Activated CD4-positive, alpha-beta T cell treated with anti-CD3 and anti-CD28 coated beads, Interleukin-2, amount 50 U/mL, for 4 hours (primary cell): ENCODE measurements at places on chromosomes 7 and 10.
A peak's percentile ranks its signal among the peaks of the same experiment; 100 is the strongest.

DNA sequence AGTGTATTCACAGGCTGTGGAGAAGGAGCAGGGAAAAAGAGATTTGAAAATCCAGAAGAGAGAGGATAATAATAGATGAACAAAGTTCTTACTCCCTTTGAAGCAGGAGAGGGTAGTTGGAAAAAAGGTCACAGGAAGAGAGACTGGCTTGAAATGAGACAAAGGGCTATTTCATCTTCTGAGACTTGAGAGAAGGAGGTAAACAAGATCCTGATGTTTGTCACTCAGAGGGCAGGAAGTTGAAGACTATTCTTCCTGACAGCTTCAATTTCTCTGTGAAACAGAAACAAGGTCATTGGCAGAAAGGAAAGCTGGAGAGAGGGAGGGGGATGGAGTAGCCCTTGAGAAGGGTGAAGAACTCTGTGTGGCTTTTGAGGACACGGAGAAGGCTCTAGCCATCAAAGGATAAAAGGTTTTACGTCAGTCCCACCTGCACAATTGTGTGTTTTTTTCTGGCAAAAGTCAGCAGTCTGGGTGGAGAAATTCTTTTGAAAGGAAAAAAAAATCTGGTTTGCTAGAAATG is 216.1 kb upstream of the STEAP4 start:
- DNase-seq, result no peak

DNA sequence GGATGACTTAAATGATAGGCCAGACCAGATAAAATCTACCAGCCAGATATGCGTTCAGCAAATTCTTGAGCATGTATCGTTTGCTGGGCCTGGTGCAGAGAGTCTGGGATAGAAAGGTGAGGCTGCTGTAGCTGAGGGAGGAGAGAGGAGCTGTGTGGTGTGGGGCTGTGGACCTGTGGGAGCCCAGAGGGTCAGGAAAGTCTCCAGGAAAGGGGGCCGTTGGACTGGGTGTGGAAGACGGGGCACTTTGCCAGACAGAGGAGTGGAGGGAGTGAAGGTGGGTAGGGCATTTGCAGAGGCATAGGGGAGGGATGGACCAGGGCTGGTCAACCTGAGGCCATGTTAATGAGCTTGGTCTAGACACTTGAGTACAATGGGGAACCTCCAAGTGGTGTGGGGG is 124.7 kb upstream of the UNC5B start:
- DNase-seq, result no peak

DNA sequence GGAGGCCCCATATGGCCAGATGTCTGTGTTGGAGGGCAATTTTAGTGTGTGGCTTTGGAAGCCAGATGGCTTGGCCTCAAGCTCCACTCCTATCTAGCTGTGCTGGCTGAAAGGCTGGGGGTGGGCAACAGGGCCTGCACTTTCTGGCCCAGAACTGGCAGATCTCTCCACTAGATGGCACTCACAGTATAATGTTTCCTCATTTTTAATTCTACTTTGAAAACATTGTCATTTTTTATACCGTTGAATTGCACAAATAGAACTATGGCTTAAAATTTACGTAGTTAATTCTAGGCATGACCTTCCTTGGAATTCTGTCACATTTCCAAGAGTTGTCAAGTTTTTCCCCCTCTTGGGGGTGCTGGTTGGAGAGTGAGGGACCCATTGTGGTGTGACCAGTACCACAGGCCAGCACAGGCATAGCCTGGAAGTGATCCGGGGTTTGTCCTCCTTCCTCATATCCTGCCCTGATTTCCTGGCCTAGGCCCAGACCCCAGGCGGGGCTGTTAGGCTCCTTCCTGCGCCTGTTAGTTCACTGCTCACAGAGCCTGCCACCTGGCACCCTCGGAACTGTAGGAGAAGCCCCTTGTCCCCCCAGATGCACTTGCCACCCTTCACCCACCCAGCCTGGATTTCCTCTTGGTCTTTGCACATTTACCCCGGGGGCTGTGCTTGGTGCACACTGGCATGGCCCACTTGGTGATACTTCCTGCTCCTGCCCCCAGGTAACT is 52.8 kb downstream of the ARHGAP22 start:
- no peak for DNase-seq

- DNase-seq, result no peak
Observed at GRCh38 chr7:70894799-70895198, 237.1 kb upstream of the GALNT17 start.

DNA sequence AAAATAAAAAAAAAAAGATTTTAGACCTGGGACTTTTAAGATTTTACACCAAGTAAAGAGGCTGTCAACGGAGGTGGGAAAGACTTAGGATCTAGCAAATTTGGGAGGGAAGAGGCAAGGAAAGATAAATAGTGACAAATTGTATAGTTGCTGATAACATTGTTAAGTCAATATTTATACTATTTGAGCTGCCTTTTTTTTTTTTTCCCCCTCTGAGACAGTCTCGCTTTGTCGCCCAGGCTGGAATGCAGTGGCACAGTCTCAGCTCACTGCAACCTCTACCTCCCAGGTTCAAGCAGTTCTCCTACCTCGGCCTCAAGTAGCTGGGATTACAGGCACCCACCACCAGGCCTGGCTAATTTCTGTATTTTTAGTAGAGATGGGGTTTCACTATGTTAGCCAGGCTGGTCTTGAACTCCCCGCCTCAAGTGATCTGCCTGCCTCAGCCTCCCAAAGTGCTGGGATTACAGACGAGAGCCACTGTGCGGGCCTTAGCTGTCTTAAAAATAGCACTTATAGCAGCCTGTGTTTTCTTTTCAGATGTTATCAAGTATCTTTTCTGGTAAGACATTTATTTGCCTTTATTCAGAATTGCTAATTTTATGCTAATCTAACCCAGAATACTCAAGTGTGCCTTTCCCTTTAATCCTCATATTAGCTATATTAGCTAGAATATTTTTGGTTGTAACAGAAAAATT is 94.5 kb downstream of the MMRN2 start:
- no peak for DNase-seq

- no peak for DNase-seq
Observed at GRCh38 chr7:10181996-10182395, 791.7 kb upstream of the PHF14 start.

DNA sequence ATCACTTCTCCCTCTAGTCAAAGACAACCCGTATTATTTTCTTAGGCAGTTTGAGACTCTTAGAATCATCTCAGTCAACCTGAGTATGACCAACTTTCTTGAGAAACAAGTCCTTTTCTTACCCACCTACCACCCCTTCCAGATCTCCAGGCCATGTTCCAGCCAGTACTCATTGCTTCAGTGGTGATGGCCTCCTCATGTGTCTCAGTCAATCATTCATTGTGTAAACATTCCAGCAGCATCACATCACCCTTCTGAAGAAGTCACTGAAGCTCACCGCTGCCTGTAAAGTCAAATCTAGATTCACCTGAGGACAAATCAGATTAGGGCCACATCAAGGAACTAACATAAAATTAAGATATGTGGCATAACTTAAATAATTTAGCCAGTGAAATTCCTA is 467.2 kb upstream of the NRP1 start:
- DNase-seq, result no peak

DNA sequence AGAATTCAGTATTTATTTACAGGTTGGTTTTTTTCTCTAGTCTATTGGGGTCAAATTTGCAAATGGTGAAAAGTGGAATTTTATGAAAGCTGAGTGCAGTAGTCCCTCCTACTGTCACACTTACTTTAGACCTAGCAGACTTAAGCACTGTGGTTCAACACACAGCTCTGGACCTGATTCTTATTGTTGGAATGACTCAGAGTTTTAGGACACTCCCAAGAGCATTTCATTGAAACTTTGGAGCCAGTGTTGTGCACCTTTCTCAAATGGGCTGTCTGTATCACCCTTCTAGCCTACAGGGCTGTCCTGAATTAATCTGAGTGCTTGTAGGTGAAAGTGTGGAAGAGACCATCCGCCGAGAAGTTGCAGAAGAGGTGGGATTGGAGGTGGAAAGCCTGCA is 16.1 kb downstream of the NUDT13 start:
- DNase-seq, result no peak

DNA sequence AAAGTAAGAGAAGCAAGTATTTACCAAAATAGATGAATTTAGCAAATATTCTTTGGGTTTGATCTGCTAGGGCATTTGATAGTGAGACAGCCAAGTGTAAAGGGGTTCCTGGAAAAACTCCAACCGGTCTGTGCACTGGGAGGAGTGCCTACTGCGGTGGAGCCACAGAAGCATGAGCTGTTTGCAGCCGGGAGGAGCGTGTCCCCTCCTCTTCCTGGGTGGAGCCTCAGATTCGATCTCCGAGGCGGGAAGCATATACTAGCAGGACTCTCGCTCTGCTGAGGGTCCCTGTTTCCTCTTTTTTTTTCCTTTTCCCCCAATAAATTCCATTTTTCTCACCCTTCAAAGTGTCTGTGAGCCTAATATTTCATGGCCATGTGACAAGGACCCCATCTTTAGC is 45.1 kb upstream of the MET start:
- DNase-seq, result no peak

DNA sequence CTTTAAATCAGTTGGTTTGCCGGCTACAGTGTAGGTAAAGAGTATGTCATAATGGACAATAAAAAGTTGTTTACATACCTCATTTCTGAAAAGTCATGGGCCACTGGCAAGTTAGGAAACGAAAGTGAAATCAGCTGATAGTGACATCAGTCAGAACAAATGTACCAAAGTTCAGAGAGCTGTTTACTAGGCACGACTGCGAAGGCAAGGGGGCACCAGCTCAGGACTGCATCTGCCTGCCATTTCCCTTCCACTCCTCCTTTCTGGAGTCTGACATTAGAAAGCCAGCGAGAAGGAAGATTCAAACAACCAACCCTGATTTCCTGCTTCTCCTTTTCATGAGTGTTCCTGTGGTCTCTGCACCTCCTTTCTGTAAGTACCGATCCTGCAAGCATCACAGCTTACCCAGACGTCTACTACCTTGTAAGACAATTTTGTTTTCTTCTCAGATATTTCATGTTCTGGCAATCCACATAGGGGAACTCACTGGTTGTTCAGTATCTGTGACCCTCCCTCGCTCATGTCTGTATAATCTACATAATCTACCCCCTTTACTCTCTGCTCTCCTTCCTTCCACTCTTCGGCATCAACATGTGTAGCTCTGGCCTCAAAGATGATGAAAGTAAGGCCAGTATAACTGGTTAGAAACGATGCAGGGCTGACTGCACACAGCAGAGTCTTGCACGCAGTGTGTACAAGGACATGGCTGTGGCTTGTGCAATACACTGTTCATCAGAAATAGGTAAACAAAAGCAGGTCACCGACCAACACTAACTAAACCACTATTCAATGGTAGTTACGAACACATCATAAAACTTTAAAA is at the start of gene TMEM140:
Gene TMEM140, plus strand, starts transcription at position 174 of the 823 bp plus-strand sequence. CDS start 16,370 bp downstream, outside the sequence.
- DNase-seq, result peak; percentile 50

DNA sequence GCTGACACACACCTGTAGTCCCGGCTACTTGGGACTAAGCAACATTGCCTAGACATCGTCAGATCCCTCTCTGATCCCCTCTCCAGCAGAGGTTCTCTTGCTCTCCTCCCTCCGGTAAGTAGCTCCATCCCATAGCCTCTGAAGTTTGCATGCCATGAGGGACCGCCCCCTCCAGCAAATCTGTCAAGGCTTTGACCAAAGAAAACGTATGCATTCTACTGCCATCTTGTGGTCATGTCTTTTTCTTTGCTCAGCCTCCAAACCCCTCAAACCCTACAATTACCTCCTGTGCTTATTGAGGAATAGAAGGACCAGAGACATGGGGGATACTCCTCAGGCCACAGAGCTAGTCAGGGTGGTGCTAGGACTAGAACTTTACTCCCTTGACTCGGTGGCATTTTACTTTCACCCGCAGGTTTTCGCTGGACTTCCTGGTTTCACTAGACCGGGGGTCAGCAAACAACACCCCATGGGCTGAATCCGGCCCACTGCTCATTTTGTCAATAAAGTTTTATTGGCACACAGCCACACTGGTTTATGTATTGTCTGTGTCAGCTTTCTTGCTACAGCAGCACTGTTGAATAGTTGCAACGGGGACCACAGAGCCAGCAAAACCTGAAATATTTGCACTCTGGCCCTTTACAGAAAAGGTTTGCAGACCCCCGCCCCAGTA is 202.6 kb upstream of the FOXK1 start:
- no peak for DNase-seq
